ENCODE measurements at places on chromosomes 2 and 18.
A peak's percentile ranks its signal among the peaks of the same experiment; 100 is the strongest.

GRCh38 chr18:63881851-63882250 lies 5.7 kb upstream of the SERPINB2 start:
- DNase-seq = no peak

GRCh38 chr2:134002391-134002790 lies 251.5 kb upstream of the MGAT5 start:
- no peak for DNase-seq

- peak; percentile 77 for DNase-seq
Observed at GRCh38 chr2:236177604-236177966, 9.4 kb upstream of the GBX2 start.

DNA sequence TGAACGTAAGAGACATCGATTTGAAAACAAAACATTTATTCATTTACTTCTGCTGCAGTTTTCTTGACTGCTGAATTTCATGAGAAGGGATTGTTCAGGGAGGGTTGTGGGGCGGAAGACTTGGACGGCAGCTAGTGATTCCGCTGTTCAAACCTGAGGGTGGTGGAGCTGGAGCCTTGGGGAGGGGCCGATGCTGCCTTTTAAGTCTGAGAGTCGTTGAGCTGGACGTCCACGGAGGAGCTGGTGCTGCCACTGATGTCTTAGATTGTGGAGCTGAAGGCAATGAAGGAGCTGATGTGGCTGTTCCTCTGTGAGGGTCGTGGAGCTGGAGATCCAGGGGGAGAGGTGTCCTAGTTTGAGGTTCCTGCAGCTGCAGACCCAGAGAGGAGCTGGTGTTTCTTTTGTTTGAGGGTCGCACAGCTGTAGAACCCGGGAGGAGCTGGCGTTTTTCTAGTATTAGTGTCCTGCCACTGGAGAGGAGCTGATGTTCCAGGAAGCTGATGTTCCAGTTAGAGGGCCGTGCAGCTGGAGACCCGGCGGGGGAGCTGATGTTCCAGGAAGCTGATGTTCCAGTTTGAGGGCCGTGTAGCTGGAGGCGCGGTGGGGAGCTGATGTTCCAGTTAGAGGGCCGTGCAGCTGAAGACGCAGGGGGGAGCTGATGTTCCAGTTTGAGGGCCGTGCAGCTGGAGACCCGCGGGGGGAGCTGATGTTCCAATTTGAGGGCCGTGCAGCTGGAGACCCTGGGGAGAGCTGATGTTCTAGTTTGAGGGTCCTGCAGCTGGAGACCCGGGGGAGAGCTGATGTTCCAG lies 150.9 kb downstream of the RTP5 start:
- no peak for DNase-seq

DNA sequence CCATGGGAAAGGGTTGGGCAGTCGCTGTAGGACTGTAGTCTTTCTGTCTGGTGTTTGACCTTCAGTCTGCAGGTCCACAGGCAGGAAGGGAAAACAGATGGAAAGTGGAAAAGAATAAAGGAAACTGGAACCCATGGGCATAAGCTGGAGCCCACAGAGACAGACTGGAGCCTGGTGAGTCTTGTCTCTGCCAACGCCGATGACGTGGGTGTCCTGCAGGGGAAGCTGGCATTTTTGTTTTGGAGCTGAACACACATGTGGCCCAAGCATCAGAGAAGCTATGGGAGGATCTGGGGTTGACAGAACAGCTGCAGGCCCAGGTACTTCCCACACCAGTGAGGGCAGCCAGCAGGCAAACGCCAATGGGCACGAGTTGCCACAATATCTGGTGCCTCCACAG lies 28.2 kb upstream of the SOCS6 start:
- no peak for DNase-seq

DNA sequence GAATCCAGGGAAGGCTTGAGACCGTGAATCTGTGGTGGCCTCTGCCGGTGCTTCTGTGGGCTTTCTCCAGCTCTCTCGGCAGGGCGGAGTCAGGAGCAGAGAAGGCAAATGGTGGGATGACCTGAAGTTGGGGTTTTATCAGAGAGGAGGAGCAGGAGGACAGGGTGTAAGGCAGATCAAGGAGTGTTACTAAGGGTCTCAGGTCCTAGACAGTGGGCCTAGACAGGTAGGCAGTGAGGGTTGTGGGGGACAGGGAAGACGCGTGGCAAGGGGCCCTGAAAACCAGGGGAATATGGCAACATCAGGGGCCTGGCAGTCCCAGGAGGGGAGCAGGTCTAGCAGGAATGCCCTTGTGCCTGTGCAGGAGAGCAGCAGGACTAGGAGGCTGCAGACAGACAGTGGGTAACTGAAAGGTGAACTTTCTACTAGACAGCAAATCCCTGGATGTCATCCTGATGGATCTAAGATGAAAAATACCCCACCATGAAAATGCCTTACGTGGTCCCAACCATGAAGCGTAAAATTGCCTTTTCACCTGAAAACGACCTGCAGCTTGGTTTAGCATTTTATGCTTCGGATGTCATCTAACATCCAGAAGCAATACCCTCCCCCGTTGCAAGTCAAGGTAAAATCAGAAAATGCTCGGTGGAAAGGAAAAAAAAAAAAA lies 42.1 kb downstream of the SRSF7 start:
- DNase-seq = no peak

DNA sequence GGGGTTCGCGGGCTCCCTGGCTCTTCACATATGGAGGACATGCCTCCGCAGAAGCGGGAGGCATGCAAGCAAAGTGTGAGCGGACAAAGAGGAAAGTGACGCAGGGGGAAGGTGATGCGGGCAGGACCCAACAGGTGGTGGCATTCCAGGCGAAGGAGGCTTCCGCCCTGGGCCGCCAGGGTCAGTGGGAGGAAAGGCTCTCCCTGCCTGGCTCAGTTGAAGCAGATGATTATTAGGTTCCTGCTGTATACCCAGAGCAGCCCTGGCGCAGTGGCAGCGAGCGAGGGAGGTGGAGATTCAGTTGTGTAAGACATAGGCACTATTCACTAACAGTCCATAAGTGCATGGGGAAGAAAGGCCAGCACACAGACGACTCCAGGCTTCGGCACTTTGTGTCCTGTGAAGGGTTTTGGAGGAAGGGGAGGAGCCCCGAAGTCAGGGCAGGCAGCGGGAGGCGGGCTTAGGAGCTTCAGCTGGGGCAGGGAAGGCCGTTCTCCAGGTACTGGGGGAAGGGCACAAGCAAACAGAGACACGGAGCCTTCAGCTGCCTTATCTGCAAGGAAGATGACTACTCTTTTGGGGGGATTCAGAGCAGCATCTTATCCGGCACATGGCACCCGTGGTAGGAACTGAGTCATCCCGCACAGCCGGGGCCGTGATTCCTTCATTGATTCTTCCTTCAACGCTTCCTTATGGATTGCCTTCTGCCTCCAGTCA lies 89.8 kb downstream of the TGOLN2 start:
- DNase-seq = no peak

- DNase-seq = no peak
Observed at GRCh38 chr2:58429014-58429875, 188.1 kb upstream of the FANCL start.

DNA sequence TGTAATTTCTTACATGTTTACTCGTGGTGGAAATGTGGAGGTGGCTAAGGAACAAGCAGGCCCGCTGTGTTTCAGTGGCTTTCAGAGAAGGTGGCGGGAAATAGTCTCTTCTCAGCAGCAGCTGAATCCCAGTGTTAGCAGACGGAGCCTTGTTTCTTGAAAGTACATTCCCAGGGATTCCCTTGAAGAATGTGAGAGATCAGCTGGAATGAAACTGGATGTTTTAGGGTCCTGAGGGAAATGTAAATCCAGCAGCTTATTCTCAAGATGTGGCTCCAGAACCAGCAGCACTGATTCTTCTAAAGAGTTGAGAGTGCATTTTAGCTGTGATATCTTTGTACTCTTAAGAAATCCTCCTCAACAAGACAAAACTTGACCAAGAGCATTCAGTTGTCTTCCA lies 59.1 kb downstream of the CDC42EP3 start:
- no peak for DNase-seq

DNA sequence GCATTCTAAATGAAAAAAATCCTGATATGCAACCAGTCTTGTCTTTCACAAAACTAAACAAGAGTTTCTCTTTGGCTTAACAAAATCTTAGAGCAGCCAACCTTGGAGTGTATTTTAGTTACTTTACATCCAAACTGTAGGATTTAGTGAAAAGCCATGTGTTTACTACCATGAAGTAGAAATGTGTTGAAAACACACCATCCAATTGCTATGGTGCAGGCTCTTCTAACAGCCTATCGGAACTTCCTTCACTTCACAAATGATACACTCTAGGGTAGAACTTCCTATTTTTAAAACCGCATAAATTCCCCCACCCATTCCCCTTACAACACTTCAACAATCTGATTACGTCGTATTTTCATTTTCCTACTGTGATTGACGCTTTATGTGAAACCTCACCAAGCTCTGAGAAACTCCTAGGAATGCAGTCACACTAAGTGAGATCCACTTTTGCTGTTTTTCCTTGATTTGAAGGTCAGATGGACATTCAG lies 74.4 kb upstream of the MAP4K4 start:
- no peak for DNase-seq

DNA sequence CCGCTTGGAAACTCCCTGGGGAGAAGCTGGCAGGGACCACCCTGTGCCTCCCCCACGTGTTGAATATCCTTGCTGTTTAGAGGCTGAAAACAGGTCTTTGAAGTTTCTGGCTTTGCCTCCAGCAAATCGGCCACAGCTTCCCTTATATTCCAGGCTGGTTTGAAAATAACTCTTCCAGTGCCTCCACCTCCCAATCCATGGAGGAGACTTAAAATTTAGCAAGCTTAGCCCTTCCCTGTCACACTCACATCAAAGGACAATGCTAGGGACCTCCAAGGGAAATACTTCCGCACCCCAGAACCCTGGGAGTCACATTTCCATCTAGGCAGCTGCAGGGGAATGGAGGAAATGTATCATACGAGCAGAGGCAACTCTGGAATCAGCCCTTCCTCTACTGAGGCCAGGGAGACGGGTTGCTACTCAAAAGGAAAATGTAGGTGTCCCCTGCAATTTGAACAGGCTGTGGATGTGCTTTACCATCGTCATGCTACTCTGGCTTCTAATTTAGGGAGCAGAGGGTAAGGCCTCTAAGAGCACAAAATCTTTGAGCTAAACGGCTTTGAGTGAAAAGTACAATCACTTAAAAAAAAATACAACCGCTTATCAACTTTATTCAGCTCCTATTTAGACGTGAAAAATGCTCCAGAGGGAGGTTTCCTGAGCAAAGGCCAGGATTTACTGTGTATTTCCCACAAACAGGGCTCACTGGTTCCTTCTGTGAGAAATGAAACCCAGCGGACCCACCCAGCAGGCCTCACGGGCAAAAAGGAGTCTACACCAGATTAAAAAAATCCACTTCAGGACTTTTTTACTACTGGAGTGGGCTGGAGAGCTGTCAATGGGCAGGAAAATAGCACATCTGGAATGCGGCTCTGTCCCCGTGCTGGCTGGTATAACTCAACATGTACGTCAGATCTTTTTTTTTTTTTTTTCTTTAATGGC lies 49.4 kb upstream of the PKDCC start:
- no peak for DNase-seq

- DNase-seq = no peak
Observed at GRCh38 chr2:130869441-130870160, 32.9 kb downstream of the ARHGEF4 start.

DNA sequence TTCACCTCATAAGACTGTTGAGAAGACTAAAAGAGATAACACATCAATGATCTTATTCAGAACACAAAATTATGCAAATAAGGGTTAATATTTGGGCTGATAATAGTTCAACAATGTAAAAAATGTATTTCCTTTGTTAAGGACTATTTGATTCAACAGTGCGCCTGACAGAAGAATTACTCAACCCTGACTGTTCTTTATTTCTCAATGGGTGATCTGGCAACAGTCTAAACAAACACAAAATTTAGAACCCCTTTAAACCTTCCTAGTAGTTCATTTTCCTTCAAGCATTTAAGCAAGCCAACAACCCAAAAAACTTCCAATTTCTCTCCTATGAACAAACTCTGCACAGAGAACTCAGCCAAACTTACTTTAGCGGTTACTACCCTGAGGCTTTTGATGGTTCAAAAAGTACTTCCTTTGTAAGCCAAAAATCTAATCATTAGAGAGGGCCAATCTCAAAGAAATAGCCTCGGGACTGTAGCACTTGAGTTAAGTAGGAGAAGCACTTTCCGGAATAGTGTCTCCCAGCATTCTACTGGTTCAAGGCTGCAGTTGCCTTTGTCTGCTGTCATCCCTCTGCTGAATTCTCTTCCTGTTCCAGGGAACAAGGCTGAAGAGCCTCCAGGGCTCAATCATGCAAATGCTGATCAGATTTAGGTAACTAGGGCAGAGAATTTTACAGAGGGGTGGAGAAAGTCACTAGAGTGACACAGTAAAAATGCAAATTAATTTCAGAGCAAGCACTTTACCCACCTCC lies 40.9 kb upstream of the MAPK4 start:
- DNase-seq = no peak

- DNase-seq = no peak
Observed at GRCh38 chr2:127089478-127090235, 17.3 kb downstream of the BIN1 start.

- DNase-seq = no peak
Observed at GRCh38 chr2:9144046-9144445, 62.6 kb upstream of the ASAP2 start.

- no peak for DNase-seq
Observed at GRCh38 chr18:53241161-53241560, 901.2 kb downstream of the DCC start.

DNA sequence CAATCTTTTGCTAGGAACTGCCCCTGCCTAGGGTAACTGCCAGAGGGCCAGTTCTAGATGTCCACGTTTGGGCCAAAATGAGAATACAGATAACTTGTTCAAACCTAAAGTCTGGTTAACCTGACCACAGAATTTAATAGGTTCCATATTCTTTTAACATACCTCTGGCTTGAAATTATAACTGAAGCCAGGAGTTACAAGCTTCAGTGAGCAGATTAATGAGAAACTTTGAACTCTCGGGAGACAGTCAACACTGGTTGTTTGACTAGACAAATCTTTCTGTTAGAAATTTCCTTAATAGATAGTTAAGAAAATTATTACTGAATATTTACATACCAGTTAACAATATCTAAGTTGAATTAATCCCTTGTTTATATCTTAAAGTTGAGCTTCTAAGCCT lies 110.0 kb upstream of the KLF7 start:
- DNase-seq = no peak

DNA sequence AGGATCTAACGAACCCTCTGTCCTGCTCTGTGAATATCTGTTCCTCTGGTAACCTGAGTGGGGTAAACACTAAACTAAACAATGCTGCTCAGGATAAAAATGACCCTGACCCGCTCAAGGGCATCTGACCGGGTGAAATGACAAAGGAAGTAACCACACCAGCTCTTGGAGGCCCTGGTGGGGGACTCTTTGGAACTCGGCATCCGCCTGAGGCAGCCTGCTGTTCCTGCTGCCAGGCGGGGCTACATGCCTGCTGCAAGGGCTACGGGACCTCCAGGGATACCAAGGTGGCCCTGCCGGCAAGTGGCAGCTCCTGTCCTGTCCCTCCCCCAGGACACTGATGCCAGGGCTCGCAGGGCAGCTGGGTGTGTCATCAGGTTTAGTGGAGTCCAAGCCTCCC lies 273.3 kb downstream of the HDAC4 start:
- DNase-seq = no peak

Measured in NCI-H1694 (cell line).